ENCODE measurements at places on chromosomes 1 and 21.

GRCh38 chr1:66253330-66253921, 280.5 kb upstream of the SGIP1 start:
- peak; percentile 85 for DNase-seq

DNA sequence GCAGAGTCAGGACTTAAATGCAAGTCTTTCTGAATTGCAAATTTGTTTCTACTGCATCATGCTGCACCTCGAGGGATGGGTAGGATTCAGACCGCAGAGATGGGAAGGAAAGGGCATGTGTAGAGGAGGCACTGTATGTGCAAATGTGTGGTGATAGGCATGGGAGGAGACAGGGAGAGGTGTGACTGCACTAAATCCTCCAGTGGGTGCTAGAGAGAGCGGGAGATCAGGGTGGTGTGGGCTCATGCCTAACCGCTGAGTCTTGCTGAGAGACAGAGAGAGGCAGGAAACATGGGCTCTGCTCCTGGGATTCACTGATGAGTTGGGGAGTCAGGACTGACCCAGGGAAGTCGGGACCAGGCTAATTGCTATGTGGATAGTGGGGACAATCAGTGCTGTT, 61.1 kb downstream of the PTPRU start:
- no peak for DNase-seq

- DNase-seq, result no peak
Measured at GRCh38 chr1:226360106-226360746, 47.7 kb downstream of the PARP1 start.

- DNase-seq, result no peak
Measured at GRCh38 chr1:217004776-217005436, 281.7 kb upstream of the ESRRG start.

- DNase-seq, result no peak
Measured at GRCh38 chr1:39168301-39169080, 36.0 kb upstream of the MACF1 start.

- no peak for DNase-seq
Measured at GRCh38 chr1:151545542-151545941, 5.4 kb downstream of the TUFT1 start.

DNA sequence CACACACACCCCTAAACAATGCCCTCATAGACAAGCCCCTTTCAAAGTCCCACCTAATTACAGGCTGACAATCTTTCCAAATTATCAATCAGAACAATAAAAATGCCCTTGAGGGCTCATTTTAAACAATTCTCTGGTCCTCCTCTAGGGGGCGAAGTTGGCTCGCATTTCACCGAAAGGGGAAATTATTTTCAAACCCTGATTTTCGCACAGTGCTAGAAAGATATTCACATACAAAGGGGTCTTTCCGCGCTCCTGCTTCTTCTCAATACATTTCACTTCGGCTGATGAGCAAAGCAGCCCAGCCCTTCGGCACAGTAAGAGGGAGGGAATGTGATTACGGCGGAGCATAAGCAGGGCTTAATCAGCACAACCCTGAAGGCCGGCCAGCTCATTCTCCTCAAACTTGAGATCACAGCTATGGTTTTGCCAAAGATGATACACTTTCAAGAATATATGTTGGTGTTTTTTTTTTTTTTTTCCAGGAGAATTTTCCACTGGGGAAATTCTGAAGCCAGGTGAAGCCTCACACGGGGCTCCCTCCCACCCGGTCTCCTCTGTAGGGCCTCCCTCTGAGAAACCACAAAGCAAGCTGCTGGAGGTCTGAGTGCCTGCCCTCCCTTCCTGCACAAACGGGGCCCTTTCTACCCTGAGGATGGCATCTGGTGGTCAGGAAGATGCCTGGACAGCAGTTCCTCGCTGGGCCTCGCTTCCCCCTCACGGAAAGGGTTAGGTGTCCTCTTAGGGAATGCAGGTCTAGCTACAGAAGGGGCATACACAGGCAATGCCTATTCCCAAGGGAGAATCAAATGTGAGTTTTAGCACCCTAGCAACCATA, 66.9 kb downstream of the GNG12 start:
- peak; percentile 21 for DNase-seq

DNA sequence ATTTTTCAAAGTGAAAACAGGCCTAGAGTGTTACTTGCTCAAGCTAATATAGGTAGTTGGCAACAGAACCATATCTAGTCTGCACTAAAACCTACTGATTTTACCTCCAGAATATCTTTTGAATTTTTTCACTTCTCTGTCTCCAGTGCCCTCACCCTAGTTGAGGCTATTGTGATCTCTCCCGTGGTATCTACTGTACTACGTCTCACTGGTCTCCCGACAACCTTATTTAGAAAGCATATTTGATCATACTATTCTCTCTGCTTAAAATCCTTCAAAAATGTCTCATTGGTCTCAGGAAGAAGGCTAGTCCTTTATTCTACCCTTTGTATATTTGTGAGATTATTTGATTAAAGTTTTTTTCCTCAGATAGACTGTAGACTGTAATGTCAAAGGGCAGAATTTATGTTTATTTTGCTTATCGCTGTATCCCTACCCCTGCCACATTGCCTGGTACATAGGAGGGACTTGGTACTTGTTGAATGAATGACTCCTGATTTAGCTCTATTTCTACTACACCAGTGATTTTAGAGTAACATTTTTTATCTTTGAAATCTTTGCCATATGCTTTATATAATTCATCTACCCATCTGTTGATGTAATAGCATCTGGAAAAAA, 135.5 kb upstream of the KIAA1614 start:
- no peak for DNase-seq

DNA sequence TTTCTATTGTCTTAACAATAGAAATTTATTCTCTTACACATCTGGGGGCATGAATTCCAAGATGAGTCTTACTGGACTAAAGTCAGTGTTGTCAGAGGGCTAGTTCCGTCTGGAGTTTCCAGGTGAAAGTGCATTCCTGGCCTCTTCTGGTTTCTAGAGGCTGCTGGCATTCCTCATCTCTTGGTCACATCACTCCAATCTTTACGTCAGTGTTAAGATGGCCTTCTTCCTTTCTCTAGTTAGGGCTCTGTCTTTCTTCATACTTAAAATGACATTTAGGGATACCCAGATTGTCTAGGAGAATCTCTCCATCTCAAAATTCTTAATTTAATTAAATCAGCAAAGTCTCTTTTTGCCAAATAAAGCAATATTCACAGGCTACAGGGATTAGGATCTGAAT, 13.3 kb upstream of the PDC start:
- no peak for DNase-seq

- no peak for DNase-seq
Measured at GRCh38 chr1:24657781-24658180, 14.7 kb downstream of the SRRM1 start.

- DNase-seq, result no peak
Measured at GRCh38 chr1:10599194-10599861, 124.6 kb downstream of the PEX14 start.

All from globus pallidus (tissue), 1 donor.